Smooth muscle cell of the coronary artery (primary cell): ENCODE measurements at places on chromosomes 12 and 14. TPM values are rescaled to one million over a fixed set of nuclear protein-coding genes. Genes with fewer than 3 reads are reported as not detected.

Gene TIMELESS
- 3.7 and 5.4 TPM in 2 replicates for total RNA-seq

Gene ITGA5
- total RNA-seq: 96.1 and 168 TPM in 2 replicates

Gene SAV1
- total RNA-seq: 10.4 and 13.5 TPM in 2 replicates

Gene LBHD2
- total RNA-seq: not detected in 2 replicates

Gene CELA1
- total RNA-seq: not detected in 2 replicates

Gene CCDC175
- total RNA-seq: not detected in 2 replicates

Gene GNG2
- total RNA-seq: 3.5 and 8.3 TPM in 2 replicates

Gene PALS1
- total RNA-seq: 17.0 and 24.0 TPM in 2 replicates

Gene RAN
- total RNA-seq: 938 and 1,027 TPM in 2 replicates

Gene ESR2
- total RNA-seq: 0.12 TPM in 1 of 2 replicates, not detected in the other

Gene FIGNL2
- 0.12 TPM in 1 of 2 replicates, not detected in the other for total RNA-seq

Gene FOXM1
- 0.47 and 3.8 TPM in 2 replicates for total RNA-seq

Gene MAP3K9
- total RNA-seq: under 0.01 and 0.08 TPM in 2 replicates

Gene TAS2R9
- total RNA-seq: not detected in 2 replicates

Gene PAPLN
- 2.4 and 2.5 TPM in 2 replicates for total RNA-seq

Gene TAC3
- total RNA-seq: not detected in 2 replicates

Gene CLEC1B
- not detected in 2 replicates for total RNA-seq

Gene CLEC6A
- total RNA-seq: not detected in 2 replicates

Gene CISTR
- total RNA-seq: not detected in 2 replicates

Gene ENDOU
- 0.15 TPM in 1 of 2 replicates, not detected in the other for total RNA-seq

Gene SLC17A8
- not detected in 2 replicates for total RNA-seq

Gene OAS1
- 2.3 and 5.4 TPM in 2 replicates for total RNA-seq

Gene FGF6
- total RNA-seq: not detected in 2 replicates

Gene CCDC197
- total RNA-seq: not detected in 2 replicates
